ENCODE measurements at places on chromosomes 4 and X. TPM values are rescaled to one million over a fixed set of nuclear protein-coding genes. Genes with fewer than 3 reads are reported as not detected.

Gene CFAP299
- total RNA-seq, result not detected

Gene INTS6L
- total RNA-seq, result 9.9 TPM

Gene LRRC66
- not detected for total RNA-seq

Gene WFS1
- total RNA-seq, result 111 TPM

Gene PNMA6A
- 1.7 TPM for total RNA-seq

Gene CENPI
- 0.63 TPM for total RNA-seq

Gene IGBP1
- 47.1 TPM for total RNA-seq

Gene FRG1
- 28.7 TPM for total RNA-seq

Gene PDE5A
- total RNA-seq, result 14.7 TPM

Gene STBD1
- total RNA-seq, result 28.4 TPM

- DNase-seq, result no peak
Measured at GRCh38 chrX:12563121-12563520, 228.1 kb upstream of the PRPS2 start.

DNA sequence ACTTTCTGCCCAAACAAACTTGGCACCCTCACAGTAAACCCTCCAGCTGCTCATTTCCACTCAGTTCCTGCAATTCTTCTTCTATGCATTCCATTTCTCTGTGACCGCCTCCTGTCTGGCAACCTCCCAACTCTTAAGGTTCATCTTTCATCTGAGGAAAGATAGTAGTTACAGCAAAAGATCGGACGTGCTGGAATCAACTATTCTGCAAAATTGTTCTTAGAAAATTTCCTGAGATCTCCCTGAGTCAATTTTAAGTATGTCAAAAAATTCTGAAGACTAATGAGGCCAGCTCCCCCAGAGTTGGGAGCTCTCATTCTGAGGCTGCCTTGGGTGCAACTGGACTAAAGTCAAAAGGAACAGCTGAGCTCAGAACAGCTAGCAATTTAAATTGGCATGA, 1026.0 kb downstream of the ADGRL3 start:
- no peak for DNase-seq

GRCh38 chr4:22238742-22239141, 277.1 kb downstream of the ADGRA3 start:
- DNase-seq, result no peak

DNA sequence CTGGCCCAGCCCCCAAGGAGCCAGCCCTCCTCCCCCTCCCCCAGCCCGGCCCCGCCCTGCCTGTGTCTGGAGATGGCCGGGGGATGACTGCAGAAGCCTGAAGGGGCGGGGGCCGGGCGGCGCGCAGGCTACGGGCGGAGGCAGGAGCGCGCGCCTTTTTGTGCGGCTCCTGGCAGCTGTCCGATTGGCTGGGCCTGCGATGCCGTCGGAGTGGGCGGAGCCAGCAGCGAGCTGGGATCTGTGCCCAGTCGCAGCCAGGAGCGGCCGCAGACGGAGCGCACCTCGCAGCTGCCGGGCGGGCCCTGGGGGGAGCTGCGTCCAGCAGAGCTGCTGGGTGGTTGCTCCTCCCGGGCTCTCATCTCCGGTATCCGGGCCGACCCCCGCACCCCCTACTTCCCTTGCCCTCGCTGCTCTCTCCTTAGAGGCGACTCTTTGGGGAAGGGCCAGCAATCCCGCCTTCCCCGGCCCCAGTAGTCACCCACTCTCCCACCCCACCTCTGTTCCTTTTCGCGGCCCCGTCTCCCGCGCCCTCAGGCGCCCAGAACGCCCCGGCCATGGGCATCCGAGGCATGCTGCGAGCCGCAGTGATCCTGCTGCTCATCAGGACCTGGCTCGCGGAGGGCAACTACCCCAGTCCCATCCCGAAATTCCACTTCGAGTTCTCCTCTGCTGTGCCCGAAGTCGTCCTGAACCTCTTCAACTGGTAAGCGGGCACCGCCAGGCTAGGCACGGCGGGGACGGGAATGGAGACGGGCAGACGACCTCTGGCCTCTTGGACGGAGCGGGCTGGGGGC, at the start of gene GABRQ:
Gene GABRQ, plus strand, starts transcription at position 247 of the 794 bp plus-strand sequence. Its CDS starts 308 bp downstream, at position 555.
- DNase-seq, result no peak

DNA sequence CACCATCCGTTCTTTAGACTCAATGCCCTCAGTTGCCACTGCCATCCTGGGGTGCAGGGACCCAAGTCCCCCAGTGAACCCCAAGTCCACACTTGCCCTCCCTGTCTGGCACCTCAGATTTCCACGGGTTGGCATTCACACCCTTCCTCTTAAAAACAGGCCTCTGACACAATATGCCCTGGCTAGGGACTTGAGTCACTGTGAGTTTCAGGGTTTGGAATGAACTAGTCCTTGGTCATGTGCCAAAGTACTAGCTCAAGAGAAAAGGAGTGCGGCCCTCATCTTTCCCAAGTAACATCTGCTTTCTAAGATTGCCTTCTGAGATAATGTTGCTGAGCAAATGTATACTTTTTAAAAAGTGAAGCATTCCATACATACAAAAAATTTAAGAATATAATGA, 134.0 kb downstream of the MID1 start:
- DNase-seq, result no peak

DNA sequence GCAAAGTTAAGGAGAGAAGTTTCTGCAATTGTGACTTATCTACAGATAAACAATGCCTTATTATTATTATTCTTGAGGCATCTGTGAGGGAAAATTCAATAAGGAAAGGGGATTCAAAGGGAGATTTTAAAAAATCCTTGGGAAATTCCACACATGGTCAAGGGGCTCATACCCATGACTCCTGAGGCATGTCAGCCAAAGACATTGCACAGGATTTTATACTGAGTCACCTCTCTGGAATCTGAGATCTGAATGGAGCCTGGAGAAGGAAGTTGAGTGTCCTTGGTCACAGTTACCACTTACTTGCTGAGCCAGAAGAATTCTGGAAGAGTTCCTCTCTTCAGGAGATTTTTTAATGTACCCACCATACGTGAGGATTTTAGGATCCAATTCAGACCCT, 14.4 kb upstream of the CXCL8 start:
- DNase-seq, result no peak

DNA sequence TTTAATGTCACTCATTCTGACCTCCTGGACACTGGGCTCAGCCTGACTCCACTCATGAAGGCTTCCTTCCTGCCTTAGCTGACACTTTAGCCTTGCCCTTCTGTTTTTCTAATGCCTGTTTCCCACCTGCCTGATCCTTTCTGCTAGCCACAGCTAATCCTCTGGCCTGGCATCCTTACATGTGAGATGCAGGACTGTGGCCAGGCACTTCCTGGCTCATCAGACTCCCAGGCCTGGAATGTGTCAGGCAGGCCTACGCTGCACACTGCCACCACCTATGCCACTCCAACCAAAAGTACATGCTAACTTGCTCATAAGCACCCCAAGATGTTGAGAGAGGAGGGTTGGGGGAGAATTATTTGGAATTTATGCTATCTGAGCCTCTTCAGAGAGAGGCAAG, 138.8 kb upstream of the NALF2 start:
- no peak for DNase-seq

- peak; percentile 36 for DNase-seq
Measured at GRCh38 chr4:184328022-184328736, 110.5 kb upstream of the ENPP6 start.

- no peak for DNase-seq
Measured at GRCh38 chr4:84750260-84750959, 167.5 kb downstream of the CDS1 start.

GRCh38 chrX:69278031-69278687, 112.9 kb upstream of the PJA1 start:
- DNase-seq, result no peak

- DNase-seq, result no peak
Measured at GRCh38 chrX:150060406-150060805, 122.1 kb upstream of the EOLA2 start.

DNA sequence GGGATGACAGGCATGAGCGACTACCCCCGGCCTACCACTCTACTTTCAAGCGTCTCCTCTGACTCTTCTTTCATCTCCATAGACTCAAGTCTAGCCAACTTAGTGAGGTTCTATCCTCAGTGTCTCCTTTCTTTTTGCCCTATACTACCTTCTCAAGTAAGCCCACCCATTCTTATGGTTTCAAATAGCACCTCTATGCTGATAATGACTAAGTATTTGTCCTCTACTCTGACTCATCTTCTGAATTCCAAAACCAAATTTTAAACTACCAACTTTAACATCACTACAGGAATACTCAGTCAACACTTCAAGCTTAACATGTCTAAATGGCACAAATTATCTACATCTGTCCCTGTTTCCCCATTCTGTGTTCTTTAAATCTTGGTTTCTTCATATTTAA, 47.8 kb downstream of the ELF2 start:
- DNase-seq, result no peak

- DNase-seq, result no peak
Measured at GRCh38 chr4:186644737-186645261, 78.9 kb downstream of the FAT1 start.

DNA sequence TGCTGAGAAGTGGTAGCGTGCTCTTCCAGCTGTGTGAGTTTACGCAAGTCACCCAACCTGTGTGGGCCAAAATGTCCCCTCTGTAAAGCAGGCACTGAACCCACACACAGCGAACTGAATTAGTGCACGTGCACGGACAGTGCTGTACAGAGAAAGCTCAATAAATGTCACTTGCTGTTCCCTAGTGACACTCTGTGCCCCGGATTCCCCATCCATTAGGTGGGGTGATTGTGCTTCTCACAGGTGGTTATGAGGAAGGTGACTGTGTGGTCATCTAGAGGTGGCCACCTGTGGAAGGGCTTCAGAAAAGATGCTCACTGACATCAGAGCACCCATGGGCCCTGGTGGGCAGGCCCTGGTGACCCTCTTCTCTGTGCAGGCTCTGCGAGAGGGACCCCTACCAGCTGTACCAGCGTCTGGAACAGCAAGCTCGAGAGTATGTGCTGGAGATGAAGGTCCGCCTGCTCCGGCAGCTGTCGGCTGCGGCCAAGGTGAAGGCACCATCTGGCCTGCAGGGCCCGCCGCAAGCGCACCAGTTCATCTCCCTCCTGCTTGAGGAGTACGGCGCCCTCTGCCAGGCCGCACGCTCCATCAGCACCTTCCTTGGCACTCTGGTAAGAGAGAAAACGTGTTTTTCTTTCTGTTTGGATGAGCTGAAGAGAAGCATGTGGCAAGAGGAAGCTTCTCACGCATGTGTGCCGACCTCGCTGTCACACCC, 94.3 kb downstream of the FAM193A start:
- DNase-seq, result no peak

GRCh38 chr4:133145758-133146573, 3.1 kb upstream of the PCDH10 start:
- DNase-seq, result no peak

Data from right atrium auricular region (tissue), 2 donors.